Urinary bladder (tissue), 4 donors: ENCODE measurements at places on chromosomes 4 and X. TPM values are rescaled to one million over a fixed set of nuclear protein-coding genes. Genes with fewer than 3 reads are reported as not detected.

MECP2 gene
- total RNA-seq = 30.5 TPM

STARD8 gene
- 6.5 TPM for total RNA-seq

NDNF gene
- 24.5 TPM for total RNA-seq

PROM1 gene
- 30.5 TPM for total RNA-seq

TADA2B gene
- total RNA-seq = 12.7 TPM
